ENCODE measurements at places on chromosomes 7 and 10. TPM values are rescaled to one million over a fixed set of nuclear protein-coding genes. Genes with fewer than 3 reads are reported as not detected.

IL2RA gene
- not detected for total RNA-seq

ENO4 gene
- 0.13 TPM for total RNA-seq

BTRC gene
- total RNA-seq = 13.4 TPM

C10orf62 gene
- not detected for total RNA-seq

CALY gene
- not detected for total RNA-seq

ASB10 gene
- total RNA-seq = not detected

RBP3 gene
- total RNA-seq = not detected

CYP26C1 gene
- 0.07 TPM for total RNA-seq

HOXA13 gene
- not detected for total RNA-seq

AZGP1 gene
- not detected for total RNA-seq

PNLIPRP1 gene
- not detected for total RNA-seq

OR2A5 gene
- total RNA-seq = not detected

BEND7 gene
- 4.0 TPM for total RNA-seq

PTPRZ1 gene
- 0.46 TPM for total RNA-seq

SP4 gene
- 4.8 TPM for total RNA-seq

TRIM4 gene
- 24.9 TPM for total RNA-seq

CLDN15 gene
- 3.1 TPM for total RNA-seq

SPDYE1 gene
- total RNA-seq = not detected

ATRNL1 gene
- total RNA-seq = 2.3 TPM

C10orf143 gene
- total RNA-seq = 0.13 TPM

TASOR2 gene
- total RNA-seq = 80.9 TPM

LIPM gene
- 0.13 TPM for total RNA-seq

AKR1C3 gene
- total RNA-seq = 74.1 TPM

SPRN gene
- 1.6 TPM for total RNA-seq

CPVL gene
- total RNA-seq = 0.20 TPM

FKBP6 gene
- not detected for total RNA-seq

SPDYE2B gene
- not detected for total RNA-seq

NANOS1 gene
- total RNA-seq = 1.5 TPM

NKX1-2 gene
- total RNA-seq = not detected

DDC gene
- total RNA-seq = not detected

DPY19L1 gene
- 46.4 TPM for total RNA-seq

AKR1B1 gene
- total RNA-seq = 46.7 TPM

GSTO2 gene
- 4.6 TPM for total RNA-seq

NOS3 gene
- 0.33 TPM for total RNA-seq

Measured in smooth muscle cell of the pulmonary artery (primary cell).